Activated T-cell treated with anti-CD3 and anti-CD28 coated beads for 1 hour (primary cell): ENCODE measurements at places on chromosomes 2 and 18.

DNA sequence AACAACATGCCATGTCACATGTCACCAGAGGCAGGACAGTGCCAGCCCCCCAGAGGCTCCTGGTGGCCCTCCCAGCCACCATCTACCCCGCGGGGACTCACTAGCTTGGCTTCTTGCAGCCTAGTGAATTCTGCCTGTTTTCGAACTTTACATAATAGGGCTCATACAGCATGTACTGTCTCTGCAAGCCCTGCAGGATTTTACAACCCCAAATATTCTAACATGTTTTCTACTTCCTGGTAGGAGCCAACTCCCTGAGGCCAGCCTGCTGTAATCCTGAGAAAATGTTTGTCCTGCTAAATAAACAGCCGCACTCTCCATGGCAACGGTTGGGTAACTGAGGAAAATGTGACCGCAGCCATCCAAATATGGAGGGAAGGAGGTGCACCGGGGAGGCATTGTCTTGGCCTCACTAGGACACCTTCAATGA, 2.7 kb downstream of the PER2 start:
- DNase-seq: no peak

GRCh38 chr2:134133622-134134312, 120.1 kb upstream of the MGAT5 start:
- DNase-seq: no peak

- no peak for DNase-seq
These were observed 891 bp upstream of the EGR4 start for GRCh38 chr2:73294239-73294638.

DNA sequence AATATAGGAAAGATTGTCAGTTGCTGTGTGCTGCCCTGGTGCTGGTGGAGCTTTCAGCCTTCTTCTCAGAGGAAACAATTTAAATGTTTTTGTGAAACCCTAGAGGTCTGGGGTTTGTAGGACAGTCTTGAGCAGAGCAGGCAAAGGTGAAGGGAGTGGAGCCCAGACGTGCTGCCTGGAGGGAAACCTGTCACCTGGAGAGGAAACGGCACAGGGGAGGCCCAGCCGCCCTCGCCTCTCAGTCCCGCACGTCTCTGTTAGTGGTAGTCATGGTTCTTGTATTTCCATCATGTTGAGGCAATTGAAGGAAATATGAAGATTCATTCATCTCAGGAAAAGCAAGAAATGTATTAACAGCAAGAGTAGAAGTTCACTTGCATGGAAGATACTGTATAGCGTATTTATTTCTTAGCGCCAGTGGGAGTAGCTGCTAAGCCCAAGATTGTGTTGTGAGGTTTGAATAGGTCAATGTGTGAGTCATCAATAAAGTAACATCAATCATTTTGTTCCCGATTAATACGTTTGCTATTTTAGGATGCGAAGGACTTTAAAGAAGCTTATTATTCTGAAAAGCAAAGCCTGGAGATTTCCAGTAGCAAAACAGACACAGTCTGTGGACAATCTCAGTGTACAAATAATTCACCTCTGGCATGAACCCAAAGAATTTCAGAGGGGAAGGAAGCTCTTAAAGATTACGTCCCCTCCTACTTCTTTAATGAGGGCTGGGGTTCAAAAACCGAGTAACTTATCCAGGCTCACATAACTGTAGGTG, 70.4 kb downstream of the LRRFIP1 start:
- DNase-seq: no peak

DNA sequence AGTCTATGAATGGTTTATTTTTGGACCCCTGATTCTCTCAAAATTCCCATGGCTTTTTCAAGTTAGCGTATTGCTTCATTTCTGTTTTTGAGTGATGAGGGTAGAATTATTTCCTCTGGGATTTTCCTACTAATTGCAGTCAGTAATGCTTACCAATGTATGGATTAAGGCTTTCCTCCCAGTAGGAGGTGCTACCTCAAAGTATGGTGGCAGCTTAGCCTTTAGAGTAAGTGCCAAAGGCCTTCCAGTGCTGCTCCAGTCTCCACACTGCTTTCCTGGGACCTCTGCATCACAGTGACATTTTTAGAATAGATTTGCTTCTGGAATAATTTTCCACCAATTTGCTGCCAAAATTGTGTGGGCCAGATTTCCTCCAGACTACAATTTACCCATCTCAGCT, 16.2 kb upstream of the SSB start:
- DNase-seq: no peak

GRCh38 chr2:168703926-168704325, 98.5 kb upstream of the NOSTRIN start:
- DNase-seq: no peak

GRCh38 chr2:57181315-57182038, 865.1 kb upstream of the VRK2 start:
- DNase-seq: no peak

DNA sequence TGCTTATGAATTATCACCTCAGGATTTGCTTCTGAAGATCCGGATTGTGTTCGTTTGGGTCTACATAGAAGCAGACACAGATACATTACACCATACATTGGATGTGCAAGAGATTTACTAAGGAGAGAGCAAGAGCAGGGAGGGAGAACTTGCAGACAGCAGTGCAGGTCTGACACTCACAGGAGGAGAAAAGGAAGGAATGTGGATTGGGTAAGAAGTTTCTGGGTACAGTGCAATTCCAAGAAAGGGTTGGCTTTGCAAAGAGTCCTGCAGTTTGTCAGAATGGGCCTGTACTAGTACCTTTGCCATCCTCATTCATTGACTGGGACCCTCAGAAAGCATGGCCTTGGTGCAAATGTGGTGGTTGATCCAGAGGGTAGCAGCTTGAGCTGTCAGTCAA, 4.8 kb upstream of the THOC1 start:
- no peak for DNase-seq

- no peak for DNase-seq
These were observed 35.1 kb downstream of the RAMP1 start for GRCh38 chr2:237894396-237894979.

DNA sequence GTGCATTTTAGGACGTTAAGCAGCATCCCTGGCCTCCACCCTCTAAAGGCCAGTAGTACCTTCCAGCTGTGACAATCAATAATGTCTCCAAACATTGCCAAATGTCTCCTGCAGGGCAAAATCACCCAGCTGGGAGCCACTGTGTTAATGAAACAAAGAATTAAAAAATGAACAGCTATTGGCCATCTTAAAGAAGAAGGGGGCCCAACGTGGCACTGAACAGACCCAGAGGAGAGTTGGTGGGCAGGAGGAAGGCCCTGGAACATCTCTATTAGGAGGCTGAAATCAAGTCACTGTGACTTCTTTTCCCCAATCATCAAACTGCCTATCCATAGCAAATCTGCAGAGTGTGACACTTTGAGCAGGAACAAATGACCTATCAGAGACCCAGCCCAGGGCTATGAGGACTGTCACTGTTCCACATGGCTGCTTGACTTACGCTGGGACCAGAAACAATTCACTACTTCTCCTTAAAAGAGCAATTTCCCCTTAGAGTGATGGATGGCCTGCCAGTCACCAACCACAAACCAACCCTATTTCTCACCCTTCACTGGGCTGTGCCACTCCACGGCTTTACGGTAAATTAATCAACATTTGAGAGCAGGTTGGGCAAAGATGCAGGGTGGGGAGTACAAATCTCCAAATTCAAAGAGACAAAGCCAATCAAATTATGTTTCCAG, 35.2 kb upstream of the TEX51 start:
- no peak for DNase-seq

DNA sequence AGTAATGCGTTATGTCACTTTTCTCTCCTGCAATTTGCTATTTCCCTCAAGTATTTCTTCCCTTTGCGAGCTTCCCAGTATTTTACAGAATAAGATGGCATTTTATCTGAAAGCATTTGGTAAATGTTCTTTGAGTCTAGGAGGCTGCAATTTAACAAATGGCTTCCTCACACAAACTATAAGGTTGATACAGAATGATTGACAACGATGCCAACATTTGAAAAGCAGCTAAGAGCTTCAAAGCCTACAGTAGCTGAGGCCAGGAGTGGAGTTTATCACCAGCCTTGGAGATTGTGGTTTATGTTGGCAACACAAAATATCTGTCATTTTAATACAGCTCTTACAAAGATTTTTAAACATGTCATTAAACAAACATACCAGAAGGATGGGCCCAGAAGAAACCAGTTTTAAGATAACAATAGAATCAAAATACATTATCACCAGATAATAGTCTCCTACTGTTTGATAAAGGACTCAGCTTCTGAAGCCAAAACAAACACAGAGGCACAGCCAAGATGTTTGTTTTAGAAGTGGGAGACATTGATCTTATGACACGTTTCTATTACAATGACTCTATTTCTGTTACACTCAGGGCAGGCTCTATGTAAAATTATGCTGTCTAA, 711.4 kb upstream of the ACVR2A start:
- DNase-seq: no peak

GRCh38 chr2:232526372-232526941, 497 bp downstream of the CHRND start:
- DNase-seq: no peak

DNA sequence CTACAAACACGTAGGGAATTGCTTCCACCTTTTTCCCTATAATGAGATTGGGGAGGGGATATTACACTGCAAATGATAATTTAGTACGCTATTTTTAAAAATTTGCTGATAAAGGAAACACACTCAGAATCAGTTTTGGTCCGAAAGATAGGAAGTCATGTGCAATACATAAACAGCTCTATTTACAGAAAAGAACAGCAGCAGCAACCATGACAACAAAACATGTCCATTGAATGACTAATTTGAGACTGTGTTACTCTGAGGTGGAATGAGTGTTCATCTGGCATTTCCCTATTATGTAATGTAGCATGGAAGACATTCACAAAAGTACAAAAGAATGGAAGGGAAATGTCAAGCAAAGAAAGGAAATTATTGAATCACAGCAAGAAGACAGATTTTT, 337.2 kb downstream of the NBAS start:
- DNase-seq: no peak

DNA sequence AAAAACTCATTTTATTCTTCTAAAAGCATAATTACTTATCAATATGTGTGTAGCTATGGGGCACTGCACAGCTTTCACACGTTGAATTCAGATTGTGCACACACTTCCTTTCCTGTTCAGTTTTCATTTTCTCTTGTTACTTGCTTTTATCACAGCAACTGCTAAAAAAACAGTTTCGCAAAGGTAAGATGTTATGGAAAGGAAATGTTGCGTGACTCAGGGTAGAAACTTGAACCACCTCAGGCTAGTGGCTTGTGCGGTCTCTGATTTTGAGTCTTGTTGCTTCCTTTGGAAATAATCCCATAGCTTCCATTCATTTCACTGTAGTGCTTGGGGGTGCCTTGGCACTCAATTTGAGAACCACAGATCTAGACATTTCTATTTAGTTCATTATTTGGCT, 171.9 kb downstream of the FMNL2 start:
- no peak for DNase-seq

- DNase-seq: no peak
These were observed 40.5 kb upstream of the ATG16L1 start for GRCh38 chr2:233210843-233211547.

DNA sequence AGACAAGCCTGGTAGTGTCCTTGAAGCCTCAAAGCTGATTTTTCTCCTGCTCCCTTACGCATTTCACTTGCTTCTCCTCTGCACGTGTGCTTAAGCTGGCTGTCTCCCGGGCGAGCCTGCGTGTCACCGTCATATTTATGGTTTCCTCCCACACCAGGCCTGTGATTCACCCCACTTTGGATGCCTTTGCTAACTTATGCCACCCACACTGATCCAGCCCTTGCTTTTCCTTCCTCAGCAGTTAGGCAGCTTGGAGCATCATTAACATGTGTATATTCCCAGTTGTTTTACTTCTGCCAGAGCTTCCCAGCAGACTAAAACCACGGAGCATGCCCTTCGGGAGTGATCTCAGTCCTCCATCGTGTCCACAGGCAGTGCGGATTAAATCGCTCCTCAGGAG, 2.2 kb downstream of the ST3GAL5 start:
- no peak for DNase-seq

DNA sequence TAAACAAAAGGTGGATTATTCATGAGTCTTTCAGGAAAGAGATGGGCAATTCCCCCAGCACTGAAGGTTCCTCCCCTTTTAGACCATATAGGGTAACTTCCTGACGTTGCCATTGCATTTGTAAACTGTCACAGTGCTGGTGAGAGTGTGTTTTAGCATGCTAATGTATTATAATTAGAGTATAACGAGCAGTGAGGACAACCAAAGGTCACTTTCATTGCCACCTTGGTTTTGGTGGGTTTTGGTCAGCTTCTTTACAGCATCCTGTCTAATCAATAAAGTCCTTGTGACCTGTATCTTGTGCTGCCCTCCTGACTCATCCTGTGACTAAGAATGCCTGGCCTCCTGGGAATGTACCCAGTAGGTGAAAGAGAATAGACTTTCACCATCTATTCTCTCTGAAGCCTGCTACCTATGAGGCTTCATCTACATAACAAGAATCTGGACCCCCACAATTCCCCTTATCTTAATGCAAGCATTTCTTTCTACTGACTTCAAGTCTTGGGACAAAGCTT, 148.7 kb downstream of the CABLES1 start:
- DNase-seq: no peak

DNA sequence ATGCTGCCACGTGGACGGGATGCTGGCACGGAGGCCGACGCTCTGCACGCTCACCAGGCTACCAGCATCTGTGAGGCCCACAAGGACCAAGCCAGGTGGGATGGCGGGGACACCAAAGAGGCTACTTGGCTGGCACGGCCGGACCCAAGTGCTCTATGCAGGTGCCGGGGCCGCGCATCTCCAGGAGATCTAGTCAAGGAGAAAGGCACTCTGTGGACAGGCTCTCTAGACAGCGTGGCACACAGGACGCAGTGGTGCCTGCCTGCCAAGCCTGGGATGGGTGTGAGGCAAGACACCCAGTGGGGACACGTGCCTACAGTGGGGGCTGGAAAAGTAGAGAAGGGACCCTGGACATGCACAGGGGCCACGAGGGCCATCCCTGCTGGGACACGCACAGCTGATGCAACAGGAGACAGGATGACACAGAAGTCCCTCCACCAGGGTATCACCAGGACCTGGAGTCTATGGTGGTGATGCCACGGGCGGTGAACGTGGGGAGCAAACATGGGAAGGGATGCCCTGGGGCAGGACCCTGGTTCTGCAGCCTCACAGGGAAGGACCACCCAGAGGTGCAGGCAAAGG, 28.5 kb downstream of the ZNF516 start:
- no peak for DNase-seq
